ENCODE measurements at places on chromosomes 3 and 15.

DNA sequence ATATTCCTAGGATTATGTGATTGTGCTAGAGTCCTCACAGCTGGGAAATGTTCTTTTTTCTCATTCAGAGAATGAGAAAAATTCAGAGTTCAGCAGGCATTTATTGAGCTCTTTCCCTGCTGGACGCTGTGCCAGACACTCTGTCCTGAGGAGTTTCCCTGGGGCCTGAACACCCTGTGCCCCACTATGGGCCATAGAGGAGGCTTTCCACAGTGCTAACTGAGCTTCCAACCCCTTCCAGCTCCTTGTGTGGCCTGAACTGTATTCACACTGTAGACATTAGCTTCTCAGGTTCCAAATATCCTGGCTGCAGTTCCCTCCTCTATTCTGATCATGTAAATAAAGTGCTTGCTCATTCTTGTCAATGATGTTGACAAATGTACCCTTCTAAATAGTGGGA, 10.0 kb downstream of the ABHD2 start:
- DNase-seq = no peak

- DNase-seq = no peak
These were observed 81.9 kb upstream of the TOPAZ1 start for GRCh38 chr3:44159696-44160300.

- DNase-seq = no peak
These were observed 77.7 kb upstream of the LIMD1 start for GRCh38 chr3:45516829-45517228.

DNA sequence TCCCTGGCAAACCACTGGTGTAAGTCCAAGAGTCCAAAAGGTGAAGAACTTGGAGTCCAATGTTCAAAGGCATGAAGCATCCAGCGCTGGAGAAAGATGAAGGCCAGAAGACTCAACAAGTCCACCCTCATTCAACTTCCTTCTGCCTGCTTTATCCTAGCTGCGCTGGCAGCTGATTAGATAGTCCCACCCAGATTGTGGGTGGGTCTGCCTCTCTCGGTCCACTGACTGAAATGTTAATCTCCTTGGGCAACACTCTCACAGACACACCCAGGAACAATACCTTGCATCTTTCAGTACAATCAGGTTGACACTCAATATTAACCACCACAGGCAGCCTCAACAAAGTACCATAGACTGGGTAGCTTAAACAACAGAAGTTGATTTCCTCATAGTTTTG, 245.9 kb upstream of the IGF1R start:
- DNase-seq = no peak

DNA sequence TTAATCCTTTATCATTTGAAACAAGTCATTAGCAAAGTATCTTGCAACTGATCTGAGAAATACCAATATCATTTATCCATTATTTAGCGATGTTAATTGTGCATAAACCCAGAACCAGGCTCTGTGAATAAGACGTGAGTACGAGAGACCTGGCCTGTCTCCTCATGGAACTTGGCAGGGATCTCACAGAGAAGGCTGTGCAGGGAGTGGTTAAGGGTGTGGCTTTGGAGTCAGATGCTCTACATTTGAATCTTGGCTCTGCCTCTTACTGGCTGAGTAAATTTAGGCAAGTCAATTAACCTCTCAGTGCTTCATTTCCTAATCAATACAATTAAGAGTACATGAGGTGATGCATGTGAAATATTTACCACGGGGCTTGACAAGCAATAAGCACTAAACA, 39.9 kb upstream of the TBL1XR1 start:
- no peak for DNase-seq

- no peak for DNase-seq
These were observed 23.8 kb upstream of the MYZAP start for GRCh38 chr15:57567891-57568290.

DNA sequence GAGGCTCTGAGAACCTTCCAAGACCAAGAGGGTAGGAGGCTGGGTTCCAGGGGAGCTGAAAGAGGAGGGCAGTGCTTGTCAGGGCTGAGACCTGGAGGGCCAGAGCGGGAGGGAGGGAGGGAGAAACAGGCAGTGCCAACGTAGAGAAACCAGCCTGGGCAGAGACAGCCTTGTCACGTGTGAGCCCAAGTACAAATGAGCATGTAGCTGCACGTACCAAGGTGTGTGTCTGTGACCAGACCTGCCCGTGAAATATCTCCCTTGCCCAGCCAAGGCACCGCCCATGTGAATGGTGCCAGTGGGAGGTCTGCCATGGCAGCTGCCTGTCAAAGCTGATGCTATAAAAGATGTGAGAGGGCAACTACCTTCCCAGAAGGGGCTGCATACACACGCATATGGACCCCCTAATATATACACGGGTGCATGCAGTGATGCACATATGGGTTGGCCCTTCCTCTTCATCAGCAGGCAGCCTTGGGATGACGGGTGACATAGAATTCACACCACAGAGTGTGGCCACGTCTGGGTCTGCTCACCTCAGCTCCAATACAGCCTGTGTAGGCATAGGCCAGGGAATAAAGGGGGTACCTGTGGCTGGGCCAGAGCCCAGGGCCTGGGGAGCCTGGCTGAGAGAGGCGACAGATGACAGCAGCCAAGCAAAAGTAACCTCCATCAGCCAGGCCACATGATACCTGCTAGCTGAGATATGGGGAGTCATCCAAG, 7.8 kb upstream of the CTDSPL start:
- DNase-seq = no peak

Data from SW 1271 (cell line).